ENCODE measurements at places on chromosomes 1 and 21.
A peak's percentile ranks its signal among the peaks of the same experiment; 100 is the strongest.

GRCh38 chr1:228177721-228178710 is 12.4 kb downstream of the IBA57 start:
- DNase-seq, result no peak

- DNase-seq, result no peak
Measured at GRCh38 chr21:36126621-36127110, 8.2 kb upstream of the CBR3 start.

- DNase-seq, result peak; percentile 50
Measured at GRCh38 chr21:29939104-29939923, 482 bp downstream of the GRIK1 start.

GRCh38 chr1:46401154-46401913 is 7.2 kb downstream of the FAAH start:
- DNase-seq, result peak; percentile 67

- no peak for DNase-seq
Measured at GRCh38 chr1:149997585-149998262, 12.8 kb downstream of the OTUD7B start.

GRCh38 chr1:3279182-3279470 is 175.3 kb upstream of the ARHGEF16 start:
- DNase-seq, result no peak

GRCh38 chr1:43492826-43493225 is 37.9 kb upstream of the PTPRF start:
- no peak for DNase-seq

DNA sequence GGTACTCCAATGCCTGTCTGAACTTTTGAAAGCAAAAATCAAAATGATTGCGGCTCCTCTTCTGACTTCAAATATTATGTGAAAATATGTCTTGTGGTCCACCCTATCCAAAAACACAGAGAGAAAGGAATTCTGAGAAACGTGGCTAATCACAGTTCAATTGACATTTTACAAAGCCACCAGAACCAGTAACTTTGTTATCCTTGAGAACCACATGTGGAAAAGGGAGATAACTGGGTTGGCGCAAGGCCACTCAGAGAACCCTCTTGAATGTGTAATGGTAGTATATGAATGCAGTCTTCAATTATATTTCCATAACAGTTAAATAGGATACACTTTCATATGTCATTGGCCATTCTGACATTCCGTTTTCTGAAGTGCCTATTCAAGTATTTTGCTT is 1030.0 kb upstream of the TMPRSS15 start:
- no peak for DNase-seq

DNA sequence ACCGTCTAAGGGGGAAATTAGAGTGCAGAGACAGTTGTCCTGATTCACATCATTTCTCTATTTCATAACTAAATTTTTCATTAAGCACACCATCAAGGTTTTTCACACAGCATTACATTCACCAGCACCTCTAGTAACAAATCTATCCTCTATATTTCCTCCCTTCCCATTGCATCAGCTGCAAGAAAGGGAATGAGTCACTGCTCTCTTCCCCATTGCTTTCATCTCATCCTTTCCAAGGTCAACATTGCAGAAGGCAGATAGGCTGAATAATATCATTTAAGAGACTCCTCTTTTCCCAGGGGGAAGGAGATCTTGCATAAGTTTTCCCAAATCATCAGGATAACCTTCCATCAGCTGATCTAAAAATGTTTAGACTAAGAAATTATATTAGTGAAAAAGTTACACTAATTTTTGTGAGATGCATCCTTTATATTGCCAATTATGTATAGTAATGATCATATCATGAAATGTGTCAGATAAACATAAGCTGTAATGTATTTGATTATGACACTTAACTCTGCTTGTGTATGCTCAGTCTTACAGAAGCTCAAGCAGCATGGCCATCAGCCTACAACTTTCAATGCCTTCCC is 4.3 kb downstream of the INTS7 start:
- DNase-seq, result peak; percentile 81

GRCh38 chr1:169102567-169102966 is 3.9 kb upstream of the ATP1B1 start:
- peak; percentile 67 for DNase-seq

DNA sequence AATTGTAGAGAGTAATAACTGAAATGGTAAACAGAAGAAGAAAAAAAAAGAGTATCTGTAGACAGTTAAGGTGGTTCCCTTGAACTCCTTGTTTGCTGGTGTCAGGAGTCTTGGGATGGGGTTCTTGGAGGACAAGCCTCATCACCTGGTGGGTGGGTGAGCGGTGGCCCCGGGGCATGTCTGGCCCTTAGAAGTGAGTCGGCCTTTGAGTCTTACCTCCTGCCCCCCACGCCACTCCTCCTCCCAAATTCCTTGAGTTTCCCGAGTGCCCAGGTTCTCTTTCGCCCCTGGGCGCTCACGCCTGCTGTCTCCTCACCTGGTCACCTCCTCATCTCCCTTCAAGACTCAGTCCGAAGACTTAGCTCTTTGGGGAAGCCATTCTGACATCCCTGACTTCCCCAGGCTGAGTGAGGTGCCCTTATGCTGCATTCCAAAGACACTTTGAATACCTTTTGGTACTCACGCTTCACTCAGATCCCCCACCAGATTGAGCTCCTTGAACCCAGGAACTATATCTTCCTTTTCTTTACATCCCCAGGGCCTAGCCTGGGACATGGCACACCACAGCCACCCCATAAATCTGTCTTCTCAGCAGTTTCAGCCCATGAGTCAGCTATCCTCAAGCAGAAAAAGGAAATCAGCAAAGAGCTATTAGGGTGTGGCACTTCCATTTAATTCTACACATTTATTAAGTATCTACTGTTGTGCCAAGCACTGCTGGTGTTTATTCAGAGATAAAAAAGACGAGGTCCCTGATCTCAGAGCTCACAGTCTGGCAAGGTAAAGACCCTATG is 13.5 kb upstream of the IKBKE start:
- DNase-seq, result no peak

GRCh38 chr1:160098852-160099561 is 588 bp upstream of the IGSF8 start:
- peak; percentile 99 for DNase-seq

DNA sequence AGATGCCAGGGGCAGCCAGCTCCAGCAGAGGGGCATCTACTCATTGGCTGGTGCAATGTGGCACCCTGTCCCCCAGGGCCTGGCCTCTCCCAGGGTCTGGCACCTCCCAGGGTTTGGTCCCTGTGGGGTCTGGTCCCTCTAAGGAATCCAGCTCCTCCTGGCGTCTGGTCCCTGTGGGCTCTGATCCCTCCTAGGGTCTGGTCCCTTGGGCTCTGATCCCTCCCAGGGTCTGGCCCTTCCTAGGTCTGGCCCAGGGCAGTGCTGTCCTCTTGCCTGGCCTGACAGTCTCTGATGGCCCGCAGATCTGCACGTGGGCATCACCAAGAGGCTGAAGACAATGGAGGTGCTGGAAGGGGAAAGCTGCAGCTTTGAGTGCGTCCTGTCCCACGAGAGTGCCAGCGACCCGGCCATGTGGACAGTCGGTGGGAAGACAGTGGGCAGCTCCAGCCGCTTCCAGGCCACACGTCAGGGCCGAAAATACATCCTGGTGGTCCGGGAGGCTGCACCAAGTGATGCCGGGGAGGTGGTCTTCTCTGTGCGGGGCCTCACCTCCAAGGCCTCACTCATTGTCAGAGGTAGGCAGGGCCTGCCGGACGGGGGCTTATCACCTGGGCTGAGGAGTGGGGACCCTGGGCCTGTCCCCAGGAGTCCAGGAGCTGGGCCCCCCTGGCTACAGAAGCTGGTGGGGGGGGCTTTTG is 73.9 kb downstream of the OBSCN start:
- DNase-seq, result no peak

GRCh38 chr1:19404748-19405147 is 80.6 kb downstream of the CAPZB start:
- no peak for DNase-seq

DNA sequence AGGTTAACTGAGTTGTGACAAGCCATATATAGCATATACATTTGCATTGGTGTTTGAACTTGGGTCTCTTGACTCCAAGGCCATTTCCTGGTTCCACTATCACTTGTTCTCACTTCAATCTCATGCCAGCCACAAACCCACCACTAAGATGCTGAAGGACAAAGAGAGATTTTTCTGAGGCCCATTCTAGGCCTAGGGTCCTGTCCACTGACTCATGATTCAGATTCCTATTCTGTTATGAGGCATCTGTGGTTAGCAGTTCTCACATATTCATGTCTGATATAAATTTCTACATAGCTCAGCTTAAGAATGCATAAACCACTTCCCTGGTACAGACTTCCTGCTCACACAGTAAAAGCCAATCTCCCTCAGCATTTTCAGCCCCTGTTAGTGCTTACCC is 326.1 kb upstream of the BEND5 start:
- no peak for DNase-seq

DNA sequence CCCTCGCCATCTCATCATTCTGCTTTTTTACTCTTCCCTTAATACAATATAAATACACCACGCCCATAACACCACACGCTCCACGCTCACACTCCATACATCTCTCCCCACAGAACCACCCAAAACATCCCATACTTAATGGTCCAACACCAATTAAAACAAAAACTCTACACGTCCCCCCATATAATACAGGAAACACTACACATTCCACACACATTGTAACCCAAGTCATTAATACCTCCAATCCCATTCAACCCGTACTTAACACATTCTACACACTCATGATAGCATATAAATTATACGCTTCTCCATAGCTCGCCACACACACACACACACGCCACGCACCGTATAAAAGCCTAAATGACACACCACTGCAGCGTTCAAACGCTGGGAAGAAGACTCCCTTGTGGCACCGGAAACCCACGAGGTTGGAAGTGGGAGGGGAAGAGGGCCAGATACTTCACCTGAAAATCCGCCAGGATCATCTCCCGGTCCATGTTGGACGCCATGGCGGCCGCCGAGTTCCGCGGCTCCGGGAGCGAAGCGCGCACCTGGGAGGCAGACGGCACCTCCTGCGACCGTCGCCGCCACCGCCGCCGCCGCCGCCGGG is 659 bp downstream of the FAF1 start:
- peak; percentile 87 for DNase-seq

- DNase-seq, result no peak
Measured at GRCh38 chr21:45032977-45033710, 41.2 kb upstream of the ADARB1 start.

DNA sequence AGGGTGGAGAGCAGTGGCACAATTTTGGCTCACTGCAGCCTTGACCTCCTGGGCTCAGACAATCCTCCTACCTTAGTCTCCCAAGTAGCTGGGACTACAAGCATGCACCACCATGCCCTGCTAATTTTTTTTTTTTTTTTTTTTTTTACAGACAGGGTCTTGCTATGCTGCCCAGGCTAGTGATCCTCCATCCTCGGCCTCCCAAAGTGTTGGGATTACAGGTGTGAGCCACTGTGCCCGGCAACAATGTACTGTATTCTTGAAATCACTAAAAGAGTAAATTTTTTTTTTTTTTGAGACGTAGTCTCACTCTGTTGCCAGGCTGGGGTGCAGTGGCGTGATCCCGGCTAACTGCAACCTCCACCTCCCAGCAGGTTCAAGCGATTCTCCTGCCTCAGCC is 117.5 kb downstream of the SMYD2 start:
- DNase-seq, result no peak

DNA sequence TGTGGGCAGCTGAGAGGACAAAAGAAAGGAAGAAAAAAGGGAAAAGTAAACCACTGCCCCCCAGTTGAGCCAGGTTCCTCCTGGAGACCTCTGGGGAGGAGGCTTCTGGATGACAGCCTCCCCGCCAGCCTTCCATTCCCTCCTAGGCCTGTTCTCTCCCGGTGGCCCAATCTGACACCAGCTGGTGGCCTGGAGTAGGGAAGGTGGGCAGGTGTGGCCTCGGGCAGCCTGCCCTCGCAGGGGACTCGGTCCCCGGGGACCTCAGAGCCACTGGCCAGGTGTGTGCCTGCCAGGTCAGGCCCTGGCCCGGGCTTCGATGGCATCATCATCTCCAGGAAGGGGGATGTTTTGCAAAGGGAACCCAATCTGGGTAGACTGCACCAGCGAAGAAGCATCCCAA is 159.0 kb downstream of the CASZ1 start:
- DNase-seq, result no peak

DNA sequence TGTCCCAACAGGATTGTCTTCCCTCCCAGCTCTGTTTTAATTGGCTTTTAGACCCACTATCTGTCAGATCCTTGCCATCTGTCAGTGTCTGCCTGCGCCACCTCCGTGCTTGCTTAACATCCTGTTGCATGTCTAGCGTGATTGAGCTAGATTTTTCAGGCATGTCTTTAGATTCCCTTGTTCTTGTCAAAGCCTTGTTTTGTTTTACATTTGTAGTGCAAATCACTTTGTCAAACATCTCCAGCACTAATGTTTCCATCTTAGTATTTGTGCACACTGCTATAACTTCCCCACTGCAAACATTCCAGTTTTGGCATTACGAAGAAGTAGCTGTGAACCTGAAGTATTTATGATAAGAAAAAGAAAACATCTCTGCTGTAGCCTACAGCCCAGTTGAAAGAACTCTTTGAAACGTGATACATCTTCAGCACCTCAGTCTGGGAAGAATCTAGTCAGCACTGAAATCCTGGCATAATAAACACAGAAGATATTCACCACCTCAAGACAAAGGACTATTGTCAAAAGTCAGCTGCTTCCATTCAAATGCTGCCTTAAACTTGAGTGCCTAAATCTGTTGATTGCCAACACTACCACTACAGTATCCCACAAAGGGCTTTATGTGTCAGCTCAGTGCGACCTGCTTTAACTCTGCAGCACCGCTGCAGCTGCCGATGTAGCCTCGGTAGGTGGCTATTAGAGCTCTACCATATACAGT is 105.0 kb downstream of the FNBP1L start:
- no peak for DNase-seq

GRCh38 chr21:41766883-41767605 is at the start of gene RIPK4:
RIPK4 (minus strand) TSS chr21:41767052; CDS start chr21:41767041, 11 bp downstream.
- peak; percentile 97 for DNase-seq

- no peak for DNase-seq
Measured at GRCh38 chr1:8379513-8380186, 61.7 kb downstream of the SLC45A1 start.

- DNase-seq, result no peak
Measured at GRCh38 chr1:180961622-180962021, 48.9 kb downstream of the KIAA1614 start.

DNA sequence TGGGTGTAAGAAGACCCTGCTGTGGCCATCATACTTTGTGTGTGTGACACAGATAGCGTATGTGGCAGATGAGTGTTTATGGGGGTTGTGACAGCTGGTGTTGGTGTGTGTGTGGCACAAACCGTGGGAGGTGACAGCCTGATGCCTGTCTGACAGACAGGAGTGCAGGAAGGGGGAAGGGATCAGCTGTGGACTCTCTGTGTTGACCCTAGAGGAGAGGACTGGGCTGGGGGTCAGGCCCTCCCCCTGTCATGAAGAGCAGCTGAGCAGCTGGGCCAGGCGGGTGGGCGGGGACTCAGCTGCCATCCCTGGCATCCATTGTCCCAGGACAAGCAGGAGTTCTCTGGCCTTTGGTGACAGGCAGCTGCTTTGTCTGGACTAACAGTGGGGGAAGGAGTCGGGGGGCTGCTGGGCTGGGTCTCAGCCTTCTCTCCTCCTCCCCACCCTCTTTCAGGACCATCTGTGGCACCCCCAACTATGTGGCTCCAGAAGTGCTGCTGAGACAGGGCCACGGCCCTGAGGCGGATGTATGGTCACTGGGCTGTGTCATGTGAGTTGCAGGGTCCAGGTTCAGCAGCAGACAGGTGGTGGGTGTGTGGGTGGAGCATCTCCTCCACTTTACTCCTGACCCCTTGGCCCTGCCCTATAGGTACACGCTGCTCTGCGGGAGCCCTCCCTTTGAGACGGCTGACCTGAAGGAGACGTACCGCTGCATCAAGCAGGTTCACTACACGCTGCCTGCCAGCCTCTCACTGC is 2.3 kb downstream of the PLK3 start:
- DNase-seq, result no peak

Data from DMS53 (cell line).